ENCODE measurements at places on chromosomes 7 and 10.

GRCh38 chr7:13155188-13155587 lies 467.8 kb downstream of the ARL4A start:
- DNase-seq, result no peak

DNA sequence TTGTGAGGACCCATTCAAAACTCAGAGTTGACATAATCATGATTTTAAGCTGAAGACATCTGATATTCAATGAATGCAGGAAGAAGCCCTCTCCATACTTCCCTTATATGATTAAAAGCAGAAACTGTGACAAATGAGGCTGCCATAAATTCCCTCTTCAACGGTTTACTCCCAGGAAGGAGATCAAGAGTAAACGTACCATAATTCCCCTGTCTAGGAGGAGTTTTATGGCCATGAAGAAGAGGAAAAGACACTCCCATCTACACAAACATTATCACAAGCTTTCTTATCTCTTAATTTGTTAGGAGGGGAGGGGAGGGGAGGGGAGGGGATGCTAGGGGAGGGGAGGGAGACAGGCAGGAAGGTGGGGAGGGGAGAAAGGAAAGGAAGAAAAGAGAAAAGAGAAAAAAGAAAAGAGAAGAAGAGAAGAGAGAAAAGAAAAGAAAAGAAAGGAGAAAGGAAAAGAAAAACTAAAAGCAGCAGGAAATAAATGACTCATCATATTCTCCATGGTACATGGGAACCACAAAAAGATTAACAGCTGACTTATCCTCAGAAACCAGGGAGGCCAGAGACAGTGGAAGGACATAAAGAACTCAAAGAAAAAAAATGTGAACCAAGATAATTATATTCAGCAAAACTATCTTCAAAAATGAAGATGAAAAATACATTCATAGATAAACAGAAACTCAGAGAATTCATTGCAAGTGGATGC lies 121.6 kb downstream of the ALOX5 start:
- peak; percentile 17 for DNase-seq

GRCh38 chr10:110577056-110577455 lies 9.6 kb downstream of the SMC3 start:
- no peak for DNase-seq

GRCh38 chr10:112471878-112472487 lies 25.0 kb downstream of the VTI1A start:
- DNase-seq, result peak; percentile 64

GRCh38 chr7:140966561-140967233 lies 42.0 kb upstream of the BRAF start:
- no peak for DNase-seq

GRCh38 chr7:157829491-157829890 lies 492.7 kb downstream of the DNAJB6 start:
- no peak for DNase-seq

GRCh38 chr10:29608062-29608461 lies 26.7 kb downstream of the SVIL start:
- DNase-seq, result no peak

Measured in foreskin fibroblast (primary cell).